ENCODE measurements at places on chromosomes 5 and 9.
A peak's percentile ranks its signal among the peaks of the same experiment; 100 is the strongest.

DNA sequence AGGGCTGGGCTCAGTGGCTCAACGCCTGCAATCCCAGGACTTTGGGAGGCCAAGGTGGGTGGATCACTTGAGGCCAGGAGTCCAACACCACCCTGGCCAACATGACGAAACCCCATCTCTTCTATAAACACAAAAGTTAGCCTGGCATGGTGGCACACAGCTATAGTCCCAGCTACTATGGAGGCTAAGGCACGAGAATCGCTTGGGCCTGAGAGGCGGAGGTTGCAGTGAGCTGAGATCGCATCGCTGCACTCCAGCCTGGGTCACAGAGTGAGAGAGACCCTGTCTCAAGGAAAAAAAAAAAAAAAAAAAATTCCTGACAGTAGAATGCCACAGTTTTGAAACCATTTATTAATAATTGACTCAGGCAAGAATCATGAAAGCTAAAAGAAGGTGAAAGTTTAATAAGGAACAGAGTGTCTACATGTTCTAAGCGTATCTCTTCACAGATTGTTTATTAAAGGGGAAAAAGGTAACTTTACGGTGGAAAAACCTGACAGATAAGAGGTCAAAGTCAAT is 5.7 kb upstream of the PTGR1 start:
- no peaks in the 10 kb centered on the region for H3K36me3 ChIP-seq
- H3K27me3 ChIP-seq: peaks cover 17% of the 10 kb centered on the region
- no peaks in the 10 kb centered on the region for H3K4me1 ChIP-seq
- DNase-seq: no peak
- H3K27ac ChIP-seq: no peak overlapping the region

DNA sequence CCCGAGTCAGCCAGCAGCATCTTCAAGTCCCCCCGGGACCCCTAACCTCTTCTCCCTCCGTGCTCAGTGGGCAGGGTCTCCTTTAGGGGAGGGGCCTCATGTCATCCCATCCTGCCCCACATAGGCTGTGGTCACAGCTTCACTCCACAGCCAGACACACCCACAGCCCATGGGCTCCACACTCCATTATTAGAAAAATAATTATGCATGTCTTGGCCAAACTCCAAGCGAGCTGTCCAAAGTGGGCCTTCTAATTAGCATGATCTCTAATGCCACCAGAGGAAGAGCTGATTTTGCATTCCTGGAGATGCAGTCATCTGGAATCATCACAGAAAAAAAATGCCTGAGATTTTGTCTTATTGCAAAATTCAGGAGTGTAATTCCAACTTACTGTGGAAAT is 418.2 kb downstream of the IRX2 start:
- no peaks in the 10 kb centered on the region for H3K36me3 ChIP-seq
- no peak for DNase-seq
- no peaks in the 10 kb centered on the region for H3K4me1 ChIP-seq
- H3K27ac ChIP-seq: no peak overlapping the region

GRCh38 chr5:42991404-42992087 is 48.6 kb downstream of the ANXA2R start:
- DNase-seq: peak; percentile 27
- H3K4me1 ChIP-seq: peaks cover 47% of the 10 kb centered on the region
- peaks cover 46% of the 10 kb centered on the region for H3K36me3 ChIP-seq
- H3K27me3 ChIP-seq: no peaks in the 10 kb centered on the region
- H3K4me3 ChIP-seq: peak overlapping the region; percentile 99

DNA sequence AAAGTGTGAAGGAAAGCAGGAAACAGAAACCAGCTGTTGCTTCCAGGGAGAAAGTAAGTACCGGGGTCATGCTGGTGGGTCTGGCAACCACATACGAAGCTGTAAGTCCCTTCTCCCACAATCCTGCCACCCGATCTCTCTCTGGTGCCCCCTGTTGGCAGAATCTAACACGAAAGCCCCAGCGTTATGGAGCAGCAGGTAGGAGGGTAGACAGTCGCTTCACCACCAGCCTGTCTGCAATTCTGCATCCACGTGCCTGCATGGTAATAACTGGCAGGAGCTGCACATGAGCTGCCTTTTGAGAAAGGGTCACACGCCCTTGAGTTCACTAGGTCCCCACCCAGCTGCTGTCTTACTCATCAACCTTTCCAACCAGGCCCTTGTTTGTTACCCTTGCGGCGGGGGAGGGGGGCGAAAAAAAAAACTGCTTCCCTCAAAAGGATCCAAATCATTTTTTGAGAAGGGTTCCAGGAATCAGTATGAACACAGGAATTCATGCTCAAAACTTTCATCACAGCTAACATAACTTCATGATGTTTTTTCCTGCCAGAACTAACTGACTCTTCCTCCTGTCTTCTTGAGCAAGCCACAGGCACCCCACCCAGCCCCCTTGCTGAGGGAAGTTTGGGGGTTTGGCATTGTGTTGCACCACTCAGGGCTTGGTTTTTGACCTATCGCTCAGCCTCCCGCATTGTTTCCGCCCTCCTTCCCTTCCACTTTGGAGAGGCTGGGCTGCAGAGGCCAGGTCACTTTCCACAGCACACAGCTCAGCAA is 19.6 kb upstream of the TMEM252 start:
- peaks cover 7% of the 10 kb centered on the region for H3K27me3 ChIP-seq
- no peaks in the 10 kb centered on the region for H3K36me3 ChIP-seq
- no peak overlapping the region for H3K27ac ChIP-seq
- peak; percentile 36 for DNase-seq
- peaks cover 18% of the 10 kb centered on the region for H3K4me1 ChIP-seq

- H3K27ac ChIP-seq: no peak overlapping the region
- no peaks in the 10 kb centered on the region for H3K36me3 ChIP-seq
- no peak overlapping the region for H3K4me3 ChIP-seq
Measured at GRCh38 chr5:159933531-159934485, 17.5 kb downstream of the ADRA1B start.

DNA sequence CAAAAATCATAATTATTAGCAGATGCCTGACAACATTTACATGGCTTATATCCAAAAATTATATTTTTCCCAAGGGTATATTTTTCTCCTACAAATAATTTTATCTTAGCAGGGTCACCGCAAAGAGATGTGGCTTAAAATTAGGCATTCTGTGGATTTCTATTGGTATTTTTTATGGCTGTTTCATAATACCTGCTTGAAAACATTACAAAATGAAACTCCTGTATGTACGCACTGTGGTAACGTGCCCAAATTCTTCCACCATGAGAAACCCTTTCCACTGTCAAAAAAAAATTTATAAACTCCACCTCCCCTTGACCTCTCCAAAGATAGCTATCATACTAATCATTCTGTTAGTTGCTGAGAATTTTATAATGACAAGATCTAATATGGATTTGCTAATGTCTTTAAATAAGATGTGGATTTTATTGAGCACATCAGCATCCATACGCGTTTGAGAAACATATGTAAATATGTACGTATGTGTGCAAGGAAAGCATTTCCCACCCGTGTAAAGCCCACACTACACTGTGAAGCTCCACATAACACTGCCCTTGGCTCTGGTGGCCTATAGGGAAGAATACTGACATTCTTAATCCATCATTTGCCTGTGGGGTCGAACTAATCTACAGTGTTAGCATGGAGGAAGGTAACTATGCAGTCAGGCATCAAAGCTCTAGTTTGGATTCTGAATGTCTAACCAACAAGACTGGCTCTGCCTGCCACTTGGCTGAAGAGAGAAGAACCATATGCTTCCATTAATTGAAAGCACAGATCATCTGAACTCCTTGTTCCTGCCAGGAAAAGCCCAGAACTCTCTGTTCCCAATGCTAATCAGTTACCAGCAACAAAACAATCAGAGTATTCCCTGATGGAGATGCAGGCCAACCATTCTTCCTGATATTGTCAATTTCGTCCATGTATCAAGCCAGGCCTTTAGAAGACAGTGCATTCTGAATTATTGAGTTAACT is 244.7 kb downstream of the SPOCK1 start:
- H3K27ac ChIP-seq: no peak overlapping the region
- no peaks in the 10 kb centered on the region for H3K36me3 ChIP-seq
- peaks cover 11% of the 10 kb centered on the region for H3K27me3 ChIP-seq
- H3K4me1 ChIP-seq: no peaks in the 10 kb centered on the region
- no peak overlapping the region for H3K4me3 ChIP-seq

DNA sequence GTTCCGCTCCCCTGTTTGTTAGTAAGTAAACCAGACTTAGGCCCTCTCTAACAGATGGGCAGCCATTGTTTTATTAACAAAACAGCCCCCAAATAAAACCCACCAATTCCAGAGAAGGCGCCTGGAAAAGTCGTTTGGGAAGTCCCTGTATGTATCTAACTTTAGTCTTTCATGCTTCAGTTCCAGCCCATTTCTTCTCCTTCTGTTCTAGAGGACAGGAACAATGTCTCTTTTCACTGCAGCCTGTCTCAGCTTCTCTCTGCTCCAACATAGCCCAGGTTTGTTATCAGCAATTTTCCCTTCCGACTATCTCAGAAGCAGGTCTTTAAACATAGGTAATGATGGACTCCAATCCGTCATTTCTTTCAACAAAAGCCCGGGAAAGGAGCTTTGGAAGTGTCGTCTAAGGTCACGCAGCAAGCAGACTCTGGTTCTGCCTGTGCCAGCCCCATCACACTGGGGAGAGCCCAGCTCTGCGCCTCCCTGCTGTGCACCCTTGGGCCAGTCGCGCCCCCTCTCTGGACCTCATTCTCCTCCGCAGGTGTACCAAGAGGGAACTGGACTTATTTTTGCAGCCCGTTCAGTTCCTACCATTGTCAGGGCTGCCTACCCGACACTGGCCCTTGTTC is 9.6 kb upstream of the AKNA start:
- H3K4me3 ChIP-seq: peak overlapping the region; percentile 89
- DNase-seq: no peak
- peak overlapping the region; percentile 94 for H3K27ac ChIP-seq
- H3K27me3 ChIP-seq: no peaks in the 10 kb centered on the region
- H3K36me3 ChIP-seq: peaks cover 46% of the 10 kb centered on the region

DNA sequence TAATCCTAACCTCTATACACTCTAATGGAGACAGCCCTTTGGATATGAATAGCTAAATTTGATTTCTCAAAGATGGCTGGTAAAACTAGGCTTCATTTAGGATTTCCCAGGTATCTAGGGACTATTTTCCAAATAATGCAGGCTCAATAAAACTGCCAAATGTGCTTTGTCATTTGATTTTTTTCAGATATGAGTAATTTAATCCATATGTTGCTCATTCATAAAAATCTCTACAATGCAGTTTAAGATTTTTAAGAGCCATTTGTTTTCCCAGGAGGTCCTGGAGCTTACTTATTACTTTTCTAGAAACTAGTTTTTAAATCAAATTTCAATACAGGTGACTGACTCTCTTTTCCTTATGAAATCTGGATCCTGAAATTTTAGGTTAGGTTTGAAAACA is 349.3 kb upstream of the SLC24A2 start:
- no peak for DNase-seq
- H3K27me3 ChIP-seq: no peaks in the 10 kb centered on the region
- H3K36me3 ChIP-seq: no peaks in the 10 kb centered on the region

DNA sequence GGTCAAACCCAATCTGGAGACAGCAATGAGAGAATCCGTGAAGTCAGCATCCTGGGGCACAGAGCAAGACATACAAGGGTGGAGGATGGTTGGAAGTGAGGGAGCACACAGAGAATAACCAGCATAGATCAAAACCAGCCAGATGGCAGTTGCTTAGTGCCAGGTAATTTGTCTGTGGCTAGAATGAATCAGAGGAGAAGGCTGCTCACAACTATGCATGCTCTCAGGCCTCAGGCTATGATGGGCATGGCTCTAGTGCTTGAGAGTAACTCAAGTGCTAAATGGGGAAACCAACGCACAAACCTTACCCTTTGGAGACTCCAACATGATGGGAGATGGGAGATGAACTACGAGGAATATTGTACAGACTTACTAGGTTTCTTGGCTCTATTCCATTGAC is 160.8 kb downstream of the DMRT2 start:
- no peak overlapping the region for H3K27ac ChIP-seq
- DNase-seq: no peak
- H3K36me3 ChIP-seq: no peaks in the 10 kb centered on the region
- H3K4me1 ChIP-seq: no peaks in the 10 kb centered on the region
- no peak overlapping the region for H3K4me3 ChIP-seq
- H3K27me3 ChIP-seq: no peaks in the 10 kb centered on the region
